ENCODE measurements at places on chromosomes 6 and 20.

DNA sequence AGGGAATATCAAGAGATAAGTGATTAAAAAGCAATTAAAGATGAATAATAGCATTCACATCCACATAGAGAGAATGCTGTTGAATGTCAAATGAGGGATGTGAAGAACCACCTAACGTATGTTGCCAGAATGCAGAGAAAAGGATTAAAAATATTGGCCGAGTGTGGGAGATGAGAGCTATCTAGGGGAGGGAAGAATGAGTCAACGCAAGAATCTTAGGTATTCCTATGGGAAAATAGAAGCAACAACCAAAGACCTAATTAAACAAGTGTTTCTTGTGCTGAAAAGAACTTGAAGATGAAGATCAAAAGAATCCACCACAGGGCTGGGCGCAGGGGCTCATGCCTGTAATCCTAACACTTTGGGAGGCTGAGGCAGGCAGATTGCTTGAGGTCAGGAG lies 12.2 kb upstream of the RSPH3 start:
- DNase-seq = no peak

DNA sequence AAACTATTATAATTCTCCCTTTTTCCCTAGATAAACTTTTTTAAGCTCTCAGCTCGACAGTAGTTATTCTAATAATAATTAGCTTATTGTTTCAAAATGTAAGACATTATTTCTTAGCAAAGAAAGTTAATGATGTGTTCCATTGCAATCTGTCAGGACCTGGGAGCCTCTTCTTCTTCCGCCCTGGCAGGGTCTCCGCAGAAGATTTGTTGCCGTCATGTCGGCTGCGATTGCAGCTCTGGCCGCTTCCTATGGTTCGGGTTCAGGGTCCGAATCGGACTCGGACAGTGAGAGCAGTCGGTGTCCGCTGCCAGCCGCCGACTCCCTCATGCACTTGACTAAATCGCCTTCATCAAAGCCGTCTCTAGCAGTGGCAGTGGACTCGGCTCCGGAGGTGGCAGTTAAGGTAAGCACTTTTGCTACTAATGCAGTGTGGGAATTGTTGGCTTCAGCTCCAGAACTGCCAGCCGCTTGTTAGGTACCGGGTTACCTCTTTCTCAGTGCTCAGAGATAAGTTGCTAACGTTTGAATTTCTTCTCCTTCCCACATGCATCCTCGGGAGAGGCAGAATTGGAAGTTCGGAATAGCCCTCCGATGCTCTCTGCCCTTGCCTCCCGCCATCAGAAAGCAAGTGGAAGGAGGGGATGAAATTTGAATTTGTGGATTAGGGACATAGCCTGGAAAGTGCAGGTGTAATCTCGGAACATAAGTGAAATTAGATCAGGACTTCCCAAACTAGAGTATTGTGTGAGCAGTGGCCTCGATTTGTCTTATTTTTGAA lies at the start of gene CDC40:
CDC40 (plus strand) TSS at position 200 of the 781 bp plus-strand sequence; CDS start at position 218, 18 bp downstream.
- no peak for DNase-seq

DNA sequence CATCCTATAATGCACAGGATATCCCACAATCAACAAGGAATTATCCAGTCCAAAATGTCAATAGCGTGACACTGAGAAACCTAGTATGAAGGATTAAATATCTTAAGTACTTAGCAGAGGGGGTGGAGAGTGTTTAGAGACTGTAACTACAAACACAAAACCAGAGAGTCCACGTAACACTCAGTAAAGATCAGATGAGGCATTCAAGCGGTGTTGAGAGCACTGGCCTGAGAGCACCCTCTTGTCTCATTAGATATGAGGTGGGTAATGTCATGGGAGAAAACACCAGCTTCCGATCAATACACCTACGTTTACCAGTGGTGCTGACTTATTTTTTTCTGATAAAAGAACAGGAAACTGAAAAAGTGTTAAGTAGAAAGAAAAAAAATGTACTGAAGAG lies 2.3 kb downstream of the FAM184A start:
- no peak for DNase-seq

GRCh38 chr6:148888856-148889255 lies 142.0 kb downstream of the UST start:
- DNase-seq = no peak
